ENCODE measurements at places on chromosomes 6 and 20. TPM values are rescaled to one million over a fixed set of nuclear protein-coding genes. Genes with fewer than 3 reads are reported as not detected.
A peak's percentile ranks its signal among the peaks of the same experiment; 100 is the strongest.

UBE3D gene
- polyA plus RNA-seq: 9.2 TPM

GRCh38 chr20:25037288-25038102, 20.4 kb downstream of the ACSS1 start:
- no peak for DNase-seq

DNA sequence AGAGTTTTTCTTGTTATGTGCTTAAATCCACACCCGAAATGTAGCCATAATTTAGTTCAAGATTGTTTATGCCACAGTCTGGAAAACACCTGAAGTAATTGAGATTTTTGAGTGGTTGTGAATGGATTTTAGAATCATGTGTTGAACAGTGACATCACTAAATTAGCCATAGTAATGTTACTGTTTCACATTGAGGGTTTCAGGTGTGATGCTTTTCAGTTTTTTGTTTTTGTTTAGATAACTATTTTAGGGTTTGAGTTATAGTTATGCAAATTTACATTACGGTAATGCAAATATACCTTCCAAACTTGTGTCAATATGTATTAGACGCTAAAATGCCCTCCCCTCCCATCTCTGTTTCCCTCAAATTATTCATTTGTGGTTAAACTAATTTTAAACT, 22.9 kb downstream of the QKI start:
- no peak for DNase-seq

C6orf52 gene
- polyA plus RNA-seq: 3.2 TPM

- DNase-seq: no peak
Observed at GRCh38 chr6:53333439-53334408, 15.0 kb downstream of the ELOVL5 start.

DNA sequence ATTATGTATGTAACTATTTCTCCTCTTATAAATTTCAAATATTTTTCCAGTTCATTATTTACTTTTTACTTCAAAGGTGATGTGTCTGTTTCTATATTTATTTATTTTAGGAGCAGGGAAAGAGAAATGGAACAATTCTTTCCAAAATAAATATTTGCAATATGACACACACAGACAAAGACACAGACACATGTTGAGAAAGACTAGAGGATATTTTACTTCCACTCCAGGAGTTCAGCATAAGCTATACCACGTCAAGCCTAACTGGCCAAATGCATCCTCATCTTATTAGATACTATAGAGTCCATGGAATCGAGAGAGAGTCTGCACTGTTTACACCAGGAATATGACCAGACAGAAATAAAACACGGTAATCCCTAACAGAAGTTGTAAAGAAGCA, 13.3 kb downstream of the RALGAPA2 start:
- no peak for DNase-seq

DNA sequence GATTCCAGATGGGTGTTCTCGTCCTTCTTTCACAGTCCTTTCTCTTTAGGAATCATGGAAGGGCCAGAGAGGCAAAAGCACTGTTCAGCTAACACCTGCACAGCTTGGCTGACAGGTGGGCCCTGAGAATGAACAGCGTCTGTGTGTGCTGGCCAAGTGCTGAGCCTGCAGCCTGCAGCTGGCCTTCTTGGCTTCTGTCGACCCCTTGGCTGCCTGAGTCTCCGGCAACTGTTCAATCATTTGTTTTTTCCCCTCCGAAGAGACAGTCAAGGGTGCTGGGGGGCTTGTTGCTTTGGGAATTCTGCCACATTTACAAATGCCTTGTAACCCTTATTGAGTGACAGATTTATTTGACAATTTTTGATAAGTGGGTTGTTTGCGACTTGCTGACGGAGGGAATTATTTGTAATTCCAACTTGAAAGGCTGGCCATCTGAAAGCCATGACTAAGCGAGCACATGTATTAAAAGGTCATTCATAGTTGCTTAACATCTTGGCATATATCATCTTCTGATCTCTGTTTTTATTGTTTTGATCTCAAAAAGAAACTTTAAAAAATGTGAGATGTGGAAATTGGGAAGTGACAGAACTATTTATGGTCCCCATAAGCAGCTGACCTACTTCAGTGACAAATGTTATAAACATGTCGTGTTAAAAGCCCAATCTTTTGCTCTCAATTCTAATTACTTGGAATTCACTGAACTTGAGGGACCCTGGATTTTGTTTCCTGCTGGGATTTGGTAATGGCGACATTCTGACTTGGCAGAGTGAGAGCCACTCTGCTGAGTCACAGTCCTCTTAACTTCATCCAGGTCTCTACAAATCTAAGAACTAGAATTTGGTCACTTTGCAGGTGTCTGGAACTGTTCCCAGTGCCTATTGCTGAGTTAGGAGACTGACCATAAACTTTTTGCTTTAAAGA, 41.9 kb upstream of the FERMT1 start:
- DNase-seq: peak; percentile 52

GRCh38 chr20:9109566-9109965, 40.7 kb downstream of the PLCB4 start:
- DNase-seq: no peak

DNA sequence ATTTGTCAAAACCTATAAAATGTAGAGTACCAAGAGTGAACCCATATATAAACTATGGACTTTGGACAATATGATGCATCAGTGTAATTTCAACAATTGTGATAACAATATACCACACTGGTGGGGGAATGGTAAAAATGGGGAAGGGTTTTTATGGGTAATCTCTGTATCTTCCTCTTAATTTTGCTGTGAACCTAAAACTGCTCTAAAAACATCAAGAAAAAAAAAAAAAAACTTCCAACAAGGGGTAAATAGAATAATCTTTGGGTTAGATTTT, 592.0 kb upstream of the ADGRB3 start:
- DNase-seq: no peak
